ENCODE measurements at places on chromosomes 16 and 17. TPM values are rescaled to one million over a fixed set of nuclear protein-coding genes. Genes with fewer than 3 reads are reported as not detected.

The TCAP gene
- 1.1 TPM for total RNA-seq

The ACSM5 gene
- not detected for total RNA-seq

The TPSB2 gene
- total RNA-seq, result not detected

The NOG gene
- not detected for total RNA-seq

The PRAC1 gene
- not detected for total RNA-seq

The GRB7 gene
- 0.19 TPM for total RNA-seq

The FOXF1 gene
- total RNA-seq, result not detected

The NOTUM gene
- total RNA-seq, result 0.21 TPM

The MYLK3 gene
- not detected for total RNA-seq

- no peak for DNase-seq
Observed at GRCh38 chr16:89367538-89367915, 122.8 kb downstream of the ANKRD11 start.

DNA sequence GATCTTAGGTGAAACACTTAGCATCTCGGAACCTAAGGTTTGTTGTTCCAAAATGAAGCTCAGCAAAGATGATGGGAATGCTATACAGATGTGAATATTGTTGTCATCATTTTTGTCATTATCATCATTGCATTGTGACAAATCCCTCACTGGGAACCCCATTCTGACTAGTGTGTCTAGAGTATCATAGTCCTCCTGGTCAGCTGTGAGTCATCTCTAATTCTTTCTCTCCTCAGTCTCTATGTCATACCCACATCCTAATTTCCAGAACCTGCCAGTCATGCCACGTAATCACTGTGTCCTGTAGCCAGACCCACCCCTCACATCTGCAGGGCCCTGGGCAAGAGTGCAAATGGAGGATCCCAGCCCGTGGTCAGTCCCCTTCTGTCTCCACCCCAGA lies 60.5 kb upstream of the CLEC3A start:
- DNase-seq, result no peak

GRCh38 chr17:794876-795275 lies 12.7 kb downstream of the MRM3 start:
- peak; percentile 54 for DNase-seq

DNA sequence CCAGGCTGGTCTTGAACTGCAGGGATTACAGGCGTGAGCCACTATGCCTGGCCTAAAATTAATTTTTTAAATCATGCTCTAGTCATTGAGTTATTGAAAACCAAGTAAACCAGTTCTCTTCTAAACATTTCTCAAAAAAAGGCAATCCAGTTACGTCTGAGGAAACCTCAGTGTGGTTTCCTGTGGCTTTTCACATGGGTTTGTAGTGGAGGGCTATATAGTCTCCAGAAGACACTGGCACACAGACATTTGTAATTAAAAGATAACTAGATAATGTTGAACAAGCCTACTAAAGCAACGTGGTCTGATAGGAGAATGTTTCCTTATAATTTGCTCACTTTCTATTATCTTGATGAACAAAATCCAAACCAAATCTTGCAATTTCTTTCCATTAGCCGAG lies 5.2 kb upstream of the TOB1 start:
- DNase-seq, result peak; percentile 89

DNA sequence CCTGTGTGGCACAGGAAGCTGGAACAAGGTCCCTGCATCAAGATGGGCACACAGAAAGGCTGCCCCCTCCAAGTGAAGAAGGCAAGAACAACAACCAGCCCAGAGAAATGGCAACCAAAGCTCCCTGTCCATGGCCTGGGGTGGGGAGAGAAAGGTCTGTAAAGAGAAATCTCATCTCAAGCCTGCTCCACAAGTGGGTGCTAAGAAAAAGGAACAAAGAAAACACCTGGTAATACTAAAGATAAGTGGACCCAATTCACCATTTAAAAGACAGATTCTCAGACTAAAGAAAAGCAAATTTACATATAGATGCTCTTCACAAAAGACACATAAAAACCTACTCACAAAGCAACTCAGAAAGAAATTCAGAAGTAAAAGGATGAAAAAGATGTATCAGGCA lies 107.4 kb downstream of the PARN start:
- no peak for DNase-seq

DNA sequence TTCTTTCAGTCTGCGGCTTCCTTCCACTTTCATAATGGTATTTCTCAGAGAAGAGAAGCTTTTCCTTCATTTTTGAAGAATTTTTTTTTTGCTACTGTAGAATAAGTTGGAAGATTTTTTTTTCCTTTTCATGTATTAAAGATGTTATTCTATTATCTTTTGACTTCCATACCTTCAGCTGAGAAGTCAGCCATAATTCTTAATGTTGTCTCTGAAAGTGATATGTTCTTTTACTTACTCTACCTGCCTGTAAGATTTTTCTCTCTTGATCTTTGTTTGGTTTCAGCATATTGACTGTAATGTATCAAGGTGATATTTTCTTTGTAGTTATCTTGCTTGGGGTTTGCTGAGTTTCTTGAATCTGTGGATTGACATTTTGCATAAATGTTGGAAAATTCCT lies 143.5 kb upstream of the TOX3 start:
- DNase-seq, result no peak

DNA sequence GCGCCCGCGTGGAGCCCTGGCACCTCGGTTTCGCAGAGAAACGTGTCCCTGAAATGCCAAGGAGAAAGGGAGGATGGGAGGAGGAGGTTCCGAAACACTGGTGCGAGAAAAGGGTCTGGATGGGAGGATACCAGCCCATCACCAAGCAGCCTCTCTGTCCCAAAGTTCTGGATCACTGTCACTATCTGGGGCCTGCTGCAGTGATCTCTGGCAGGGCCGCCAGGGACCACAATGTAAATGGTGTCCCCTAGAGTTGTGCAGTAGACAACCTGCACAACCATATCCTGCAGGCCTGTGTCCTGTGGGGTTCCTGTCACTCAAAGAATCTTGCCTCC lies 229.3 kb downstream of the C16orf78 start:
- DNase-seq, result peak; percentile 14

GRCh38 chr16:68460067-68460466 lies 11.8 kb upstream of the SMPD3 start:
- no peak for DNase-seq

GRCh38 chr17:45770632-45771270 lies 13.4 kb upstream of the CRHR1 start:
- DNase-seq, result no peak
